ENCODE measurements at places on chromosomes 1 and 21.
A peak's percentile ranks its signal among the peaks of the same experiment; 100 is the strongest.

DNA sequence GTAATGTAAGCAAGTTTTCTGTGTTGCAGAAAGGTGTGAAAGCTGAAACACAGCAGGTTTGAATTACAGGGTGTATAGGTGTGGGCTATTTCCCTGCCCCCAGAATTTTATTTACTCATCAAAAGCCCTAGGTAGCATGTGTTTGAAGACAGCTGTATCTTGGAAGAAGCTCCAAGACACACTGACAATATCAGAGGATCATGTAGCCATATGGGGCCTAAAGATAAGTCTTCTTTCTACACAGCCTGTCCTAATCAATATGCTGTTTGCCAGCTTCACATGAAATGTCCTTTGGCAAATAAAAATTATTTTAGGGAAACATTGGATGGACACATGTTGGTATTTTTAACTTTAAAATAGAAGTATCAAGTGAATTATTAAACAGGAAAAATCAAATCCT, 17.5 kb upstream of the SUCO start:
- no peak for DNase-seq

DNA sequence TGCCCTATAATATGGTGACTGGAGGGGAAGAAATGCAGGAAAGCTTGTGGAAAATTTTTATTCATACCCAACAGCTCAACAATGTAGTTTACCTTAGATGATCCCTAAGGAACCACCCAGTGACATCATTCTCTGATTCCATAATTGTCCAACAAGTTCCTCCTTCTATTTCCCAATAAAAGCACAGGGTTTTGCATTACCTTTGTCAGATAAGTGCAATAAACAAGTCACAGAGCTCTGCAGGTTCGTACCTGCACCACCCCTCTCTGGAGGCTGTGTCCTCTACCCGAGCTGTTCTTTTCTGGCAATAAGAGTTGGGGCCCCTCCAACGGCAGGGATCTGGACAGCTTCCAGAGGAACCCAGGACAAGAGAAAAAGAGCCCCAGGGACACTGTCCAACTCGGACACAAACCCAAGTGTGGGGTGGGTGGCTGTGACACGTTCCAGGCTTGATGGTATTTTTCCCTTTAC, 38.8 kb downstream of the RCAN1 start:
- no peak for DNase-seq

GRCh38 chr1:111852261-111852721, 96.6 kb downstream of the DDX20 start:
- no peak for DNase-seq

- DNase-seq: no peak
Observed at GRCh38 chr1:113201560-113201959, 128.6 kb downstream of the LRIG2 start.

DNA sequence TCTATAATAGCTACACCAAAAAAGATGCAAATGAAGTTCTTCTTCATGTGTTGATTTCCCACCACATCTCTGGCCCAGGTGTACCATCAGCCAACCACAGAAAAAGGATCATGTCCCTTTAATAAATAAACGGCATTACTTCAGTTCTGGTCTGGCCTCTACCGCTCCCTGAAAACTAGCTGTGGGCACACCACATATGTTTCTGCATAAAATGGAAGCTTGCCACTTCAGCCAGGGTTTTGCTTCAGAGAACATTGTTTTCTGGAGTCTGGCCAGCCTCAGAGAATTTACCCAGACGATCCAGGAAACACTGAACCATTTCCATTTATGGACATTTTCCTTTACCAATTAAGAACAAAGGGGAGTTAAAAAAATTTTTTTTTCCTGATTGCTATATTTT, 5.8 kb upstream of the LAMC2 start:
- DNase-seq: no peak

DNA sequence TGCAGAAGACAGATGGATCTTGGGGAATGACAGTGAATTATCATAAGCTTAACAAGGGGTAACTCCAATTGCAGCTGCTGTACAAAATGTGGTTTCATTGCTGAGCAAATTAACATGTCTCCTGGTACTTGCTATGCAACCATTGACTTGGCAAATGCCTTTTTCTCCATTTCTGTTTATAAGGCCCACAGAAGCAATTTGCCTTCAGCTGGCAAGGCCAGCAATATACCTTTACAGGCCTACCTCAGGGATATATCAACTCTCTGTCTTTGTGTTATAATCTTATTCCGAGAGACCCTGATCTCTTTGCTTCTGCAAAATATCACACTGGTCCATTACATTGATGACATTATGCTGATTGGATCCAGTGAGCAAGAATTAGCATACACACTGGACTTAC, 52.7 kb upstream of the KIAA0040 start:
- DNase-seq: no peak

DNA sequence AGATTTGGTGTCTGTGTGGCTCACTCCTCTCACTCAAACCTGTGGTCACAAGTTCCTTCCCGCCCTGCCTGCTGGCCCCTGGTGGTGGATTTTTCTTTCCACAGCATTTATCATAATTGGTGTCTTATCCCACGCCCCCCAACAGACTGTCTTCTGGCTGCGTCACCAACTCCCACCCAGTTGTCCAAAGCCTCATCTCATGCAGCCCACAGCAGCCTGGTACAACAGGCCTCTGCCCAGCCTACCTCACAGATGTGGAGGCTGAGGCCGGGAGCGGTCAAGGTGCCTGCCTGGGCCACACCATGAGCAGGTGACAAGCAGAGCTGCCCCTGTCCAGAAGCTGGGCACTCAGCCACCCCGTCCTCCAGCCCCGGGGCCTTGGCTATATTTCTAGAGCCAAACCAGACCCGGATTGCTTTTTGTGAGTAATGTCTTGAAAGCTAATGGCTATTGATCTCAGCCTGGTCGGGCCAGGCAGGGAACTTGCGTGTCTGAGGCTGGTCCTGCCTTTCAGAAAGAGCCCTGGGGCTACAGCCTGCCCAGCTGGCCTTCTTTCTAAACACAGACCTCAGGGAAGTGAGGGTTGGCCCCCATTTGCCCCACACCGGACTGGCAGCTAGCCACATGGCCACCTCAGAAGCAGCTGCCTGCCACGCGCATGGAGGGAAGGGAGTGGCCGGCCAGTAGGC, 2.6 kb downstream of the KCNAB2 start:
- DNase-seq: no peak

GRCh38 chr1:172144445-172145061, 275.9 kb upstream of the C1orf105 start:
- DNase-seq: no peak

DNA sequence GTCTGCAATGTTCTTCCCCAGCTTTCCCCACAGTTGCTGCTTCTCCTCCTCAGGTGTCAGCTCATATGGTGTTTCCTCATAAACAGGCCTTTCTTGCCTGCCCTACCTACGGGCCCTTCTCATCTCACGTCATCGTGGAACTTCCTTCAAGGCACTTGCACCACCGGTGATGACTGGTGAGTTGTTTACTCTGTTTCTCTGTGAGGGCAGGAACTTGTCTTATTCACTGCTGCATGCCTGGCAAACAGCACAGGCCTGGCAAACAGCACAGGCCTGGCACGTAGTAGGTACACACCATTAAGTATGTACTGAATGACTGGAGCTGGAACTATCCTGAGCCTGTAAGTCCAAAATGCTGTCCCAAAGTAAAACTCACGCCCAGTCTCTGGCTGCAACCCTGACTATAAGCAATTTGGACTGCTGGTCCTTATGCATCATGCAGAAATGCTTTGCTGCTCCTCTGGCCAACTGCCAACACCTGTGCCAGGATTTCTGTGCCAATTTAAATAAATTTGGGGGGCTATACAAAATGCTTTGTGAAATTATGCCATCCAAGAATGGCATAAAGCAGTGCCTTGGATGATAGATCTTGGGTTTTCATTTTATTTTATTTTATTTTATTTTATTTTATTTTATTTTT, 25.7 kb downstream of the STK40 start:
- DNase-seq: peak; percentile 43

GRCh38 chr1:207862241-207862787, 48.6 kb downstream of the CD34 start:
- no peak for DNase-seq

DNA sequence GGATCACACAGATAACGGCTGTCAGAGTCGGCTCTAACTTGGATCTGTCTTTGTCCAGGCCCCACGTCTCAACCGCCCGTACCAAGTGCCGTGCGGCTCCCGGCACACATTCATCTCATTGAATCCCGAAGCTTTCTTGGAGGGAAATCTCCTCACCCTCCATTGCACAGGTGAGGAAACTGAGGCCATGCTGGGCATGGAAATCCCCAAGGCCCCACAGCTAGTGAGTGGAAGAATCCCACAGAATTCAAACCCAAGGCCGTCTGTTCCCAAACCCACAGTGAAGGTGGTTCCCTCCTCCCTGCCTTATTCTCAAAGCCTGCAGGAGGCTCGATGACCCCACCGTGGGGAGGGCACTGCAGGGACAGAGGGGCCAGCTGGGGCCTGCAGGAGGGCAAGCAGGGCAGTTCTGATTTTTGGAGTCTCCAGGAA, 437.9 kb downstream of the MATN1 start:
- no peak for DNase-seq

GRCh38 chr1:231778009-231778719, 151.6 kb downstream of the DISC1 start:
- no peak for DNase-seq

- DNase-seq: no peak
Observed at GRCh38 chr1:95287081-95287480, 53.1 kb downstream of the RWDD3 start.

GRCh38 chr1:37540036-37540785, 13.9 kb downstream of the SNIP1 start:
- DNase-seq: no peak

DNA sequence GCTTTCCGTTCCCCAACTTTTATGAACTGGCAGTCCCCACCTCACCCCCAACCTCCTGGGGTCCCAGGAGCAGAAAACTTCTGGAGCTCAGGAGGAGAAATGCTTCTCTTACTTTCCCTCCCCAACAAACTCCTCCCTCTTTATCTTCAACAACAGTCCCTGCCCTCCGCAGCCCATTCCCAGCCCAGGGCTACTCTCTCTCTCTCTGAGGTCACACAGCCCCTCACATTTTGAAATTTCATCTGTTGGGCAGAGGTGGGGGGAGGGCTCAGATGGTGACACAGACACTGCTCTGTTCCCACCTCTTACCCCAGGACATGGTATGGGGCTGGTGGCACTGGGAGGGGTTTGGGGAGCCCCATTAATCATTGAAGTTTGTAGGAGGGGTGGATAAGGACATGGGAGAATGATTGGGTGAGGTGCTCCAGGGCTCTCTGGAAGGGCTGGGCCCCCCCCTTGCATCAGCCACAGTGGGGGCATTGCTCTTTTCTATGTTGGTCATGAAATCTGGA, 6.0 kb downstream of the PIK3CD start:
- peak; percentile 28 for DNase-seq

DNA sequence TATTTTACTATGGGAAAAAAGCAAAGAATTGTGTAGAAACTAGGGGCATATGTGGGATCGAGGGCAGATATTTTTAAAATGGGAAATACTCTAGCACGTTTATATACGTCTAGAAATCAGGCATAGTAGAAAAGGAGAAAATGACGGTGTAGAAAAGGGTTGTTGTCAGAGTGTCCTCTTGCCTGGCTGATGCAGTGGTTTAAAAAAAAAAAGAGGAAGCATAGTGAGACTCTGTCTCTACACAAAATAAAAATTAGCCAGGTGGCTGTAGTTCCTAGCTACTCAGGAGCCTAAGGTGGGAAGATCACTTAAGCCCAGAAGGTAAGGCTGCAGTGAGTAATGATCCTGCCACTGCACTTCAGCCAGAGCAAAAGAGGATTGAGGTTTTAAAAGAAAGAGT, 64.7 kb upstream of the LRRC7 start:
- no peak for DNase-seq

DNA sequence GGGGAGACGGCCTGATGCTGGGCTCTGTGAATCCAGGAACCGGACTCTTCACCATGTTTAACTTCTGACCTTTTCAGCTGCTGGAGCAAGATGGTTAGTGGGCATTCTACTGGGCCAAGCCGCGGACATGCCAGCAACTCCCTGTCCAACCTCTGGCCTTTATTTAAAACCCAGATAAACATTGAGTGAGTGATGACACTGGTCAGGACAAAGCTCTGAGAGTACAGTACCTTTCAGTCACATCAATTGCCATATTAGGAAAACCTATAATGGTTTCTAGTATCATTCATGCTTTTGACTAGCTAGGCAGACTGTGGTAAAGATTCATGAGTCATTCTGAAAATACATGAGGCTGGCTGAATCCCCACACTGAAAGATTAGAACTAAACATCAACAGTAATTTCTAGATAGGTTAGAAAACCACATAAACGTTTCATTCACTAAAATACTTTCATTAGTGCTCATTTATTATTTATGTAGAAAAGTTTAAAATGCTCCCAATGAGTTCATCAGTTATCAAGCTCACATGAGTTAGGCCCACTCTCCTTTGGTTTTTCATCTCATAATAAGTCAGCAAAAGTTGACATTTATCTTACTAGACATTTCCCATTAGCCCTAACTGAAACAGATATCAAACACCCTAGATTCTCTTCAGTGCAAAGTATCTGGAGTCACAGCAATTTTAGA, 7.1 kb upstream of the ACTA1 start:
- DNase-seq: peak; percentile 5

DNA sequence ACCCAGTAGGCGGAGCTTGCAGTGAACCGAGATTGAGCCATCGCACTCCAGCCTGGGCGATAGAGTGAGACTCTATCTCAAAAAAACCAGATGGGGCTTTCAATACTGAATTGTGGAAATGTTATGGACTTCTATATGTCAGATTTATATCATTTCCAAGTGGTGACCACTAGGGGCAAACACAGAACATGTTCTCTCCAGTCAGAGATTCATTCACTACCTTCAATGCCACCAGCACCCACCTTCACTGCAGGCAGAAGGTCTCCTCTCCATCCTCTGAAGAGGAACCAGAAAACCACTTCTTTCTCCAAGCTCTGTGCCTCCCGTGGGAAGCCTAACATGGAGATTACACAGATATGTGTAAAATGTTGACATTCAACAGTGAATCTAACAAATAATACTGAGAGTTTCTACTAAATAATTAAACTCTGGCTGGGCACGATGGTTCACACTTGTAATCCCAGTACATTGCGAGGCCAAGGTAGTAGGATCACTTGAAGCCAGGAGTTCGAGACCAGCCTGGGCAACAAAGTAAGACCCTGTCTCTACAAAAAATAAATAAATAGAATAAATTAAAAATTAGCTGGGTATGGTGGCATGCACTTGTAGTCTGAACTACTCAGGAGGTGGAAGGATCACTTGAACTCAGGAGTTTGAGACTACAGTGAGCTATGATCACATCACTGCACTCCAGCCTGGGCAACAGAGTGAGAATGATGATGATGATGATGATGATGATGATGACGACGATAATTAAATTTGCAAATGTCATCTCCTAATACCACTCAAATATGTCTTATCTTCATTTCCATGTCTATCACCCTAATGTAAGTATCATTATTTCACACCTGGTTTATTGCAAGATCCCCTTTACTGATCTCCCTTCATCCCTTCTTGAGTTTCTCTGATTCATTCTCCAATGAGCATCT, 151.1 kb downstream of the ZNF281 start:
- DNase-seq: no peak

DNA sequence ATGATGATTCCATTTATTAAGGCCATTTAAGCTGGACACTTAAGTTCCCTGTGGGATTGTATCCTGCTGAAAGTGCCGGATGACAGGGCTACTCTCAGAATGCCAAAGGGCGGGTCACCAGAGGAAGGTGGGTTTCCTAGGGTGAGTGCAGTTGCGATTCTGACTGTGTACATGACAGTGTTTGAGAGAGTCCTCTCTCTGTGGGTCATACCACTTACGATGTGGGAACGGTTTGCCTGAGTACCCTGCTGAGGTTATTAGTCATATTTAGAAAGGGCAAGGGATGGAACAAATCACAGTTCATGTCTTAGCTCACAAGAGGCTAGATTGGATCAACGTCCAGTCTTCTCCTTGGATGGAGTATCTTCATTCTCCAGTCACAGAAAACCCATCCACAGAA, 461.9 kb downstream of the CAMTA1 start:
- DNase-seq: no peak

Data from activated CD4-positive, alpha-beta T cell treated with anti-CD3 and anti-CD28 coated beads for 48 hours (primary cell).